ENCODE measurements at places on chromosomes 11 and 22. TPM values are rescaled to one million over a fixed set of nuclear protein-coding genes. Genes with fewer than 3 reads are reported as not detected.
A peak's percentile ranks its signal among the peaks of the same experiment; 100 is the strongest.

Gene HSPB2
- not detected for polyA plus RNA-seq

Gene INS
- not detected for polyA plus RNA-seq

- H3K4me1 ChIP-seq = no peaks in the 10 kb centered on the region
- no peak overlapping the region for H3K4me3 ChIP-seq
- DNase-seq = no peak
- no peaks in the 10 kb centered on the region for H3K36me3 ChIP-seq
- no peak overlapping the region for H3K27ac ChIP-seq
These were observed 9.6 kb upstream of the WNT11 start for GRCh38 chr11:76215941-76216340.

- H3K4me1 ChIP-seq = peaks cover 6% of the 10 kb centered on the region
- peak overlapping the region; percentile 58 for H3K27ac ChIP-seq
- DNase-seq = peak; percentile 25
These were observed 79.5 kb downstream of the TIMP3 start for GRCh38 chr22:32880893-32881596.

GRCh38 chr11:7057641-7058040 lies 31.2 kb upstream of the RBMXL2 start:
- no peaks in the 10 kb centered on the region for H3K36me3 ChIP-seq
- H3K4me3 ChIP-seq = no peak overlapping the region
- no peak overlapping the region for H3K27ac ChIP-seq
- DNase-seq = no peak

Gene GGT5
- not detected for polyA plus RNA-seq

Gene APOBEC3G
- 22.9 TPM for polyA plus RNA-seq

- no peaks in the 10 kb centered on the region for H3K4me1 ChIP-seq
- no peaks in the 10 kb centered on the region for H3K36me3 ChIP-seq
- no peak overlapping the region for H3K4me3 ChIP-seq
- no peak for DNase-seq
These were observed 178.7 kb downstream of the KIRREL3 start for GRCh38 chr11:126821827-126822226.

Gene OR52A5
- not detected for polyA plus RNA-seq

DNA sequence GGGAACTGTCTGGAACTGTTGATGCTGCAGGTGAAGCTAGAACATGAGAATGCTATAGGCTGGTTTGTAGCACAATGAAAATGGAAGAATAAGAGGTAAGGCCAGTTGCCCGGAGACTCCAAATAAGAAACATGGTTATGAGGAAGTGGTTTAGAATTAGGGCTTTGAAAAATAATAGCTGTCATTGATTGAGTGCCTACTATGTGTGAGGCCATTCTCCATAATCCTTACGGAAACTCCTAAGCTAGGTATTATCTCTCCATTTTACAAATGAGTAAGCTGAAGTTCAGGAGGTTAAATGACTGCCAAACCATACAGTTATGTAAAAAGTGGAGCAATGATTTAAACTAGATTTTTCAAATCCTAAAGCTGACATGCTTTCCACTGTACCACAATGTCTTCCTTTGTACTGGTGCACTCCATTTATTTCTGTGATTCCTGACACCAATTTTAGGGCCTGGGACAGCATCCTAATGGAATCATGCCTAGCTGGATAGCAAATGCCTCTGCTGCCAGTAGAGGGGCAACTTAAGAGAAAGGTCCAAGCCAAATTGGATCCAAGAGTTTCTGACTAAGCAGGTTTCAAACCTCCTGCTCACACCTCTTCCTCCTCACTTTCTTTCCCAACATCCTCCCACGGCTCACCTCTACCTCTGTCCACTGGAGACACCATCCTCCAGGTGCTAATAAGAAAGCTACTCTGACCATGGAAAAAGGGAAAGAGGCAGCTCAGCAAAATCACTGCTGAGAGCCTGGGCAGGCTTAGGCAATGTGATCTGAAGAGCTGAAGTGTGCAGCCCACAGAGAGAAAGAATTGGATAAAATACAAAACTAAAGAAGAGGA lies 46.9 kb upstream of the PICALM start:
- no peak overlapping the region for H3K27ac ChIP-seq
- H3K36me3 ChIP-seq = no peaks in the 10 kb centered on the region
- no peak overlapping the region for H3K4me3 ChIP-seq
- no peaks in the 10 kb centered on the region for H3K27me3 ChIP-seq

DNA sequence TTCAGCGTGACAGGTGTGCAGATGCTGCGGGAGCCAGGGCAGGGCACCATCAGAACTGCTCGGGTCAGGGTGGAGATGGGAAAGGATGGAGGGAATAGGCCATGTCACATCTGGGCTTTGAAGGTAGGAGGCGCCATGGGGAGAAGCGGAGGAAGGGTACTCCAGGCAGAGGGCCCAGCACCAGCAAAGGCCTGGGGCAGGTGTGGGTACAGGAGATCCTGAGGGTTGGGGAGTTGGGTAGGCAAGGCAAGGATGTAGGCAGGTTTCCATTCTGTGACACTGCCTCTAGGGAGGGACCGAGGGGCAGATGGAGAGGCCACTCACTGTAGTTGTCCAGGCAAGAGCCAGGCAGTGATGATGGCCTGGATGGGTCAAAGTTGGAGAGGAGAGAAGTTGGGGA lies 8.5 kb downstream of the EMID1 start:
- no peak overlapping the region for H3K27ac ChIP-seq
- no peak overlapping the region for H3K4me3 ChIP-seq
- H3K36me3 ChIP-seq = no peaks in the 10 kb centered on the region
- DNase-seq = no peak
- H3K27me3 ChIP-seq = no peaks in the 10 kb centered on the region

- H3K27ac ChIP-seq = no peak overlapping the region
- H3K4me1 ChIP-seq = peaks cover 9% of the 10 kb centered on the region
- H3K27me3 ChIP-seq = no peaks in the 10 kb centered on the region
- H3K36me3 ChIP-seq = no peaks in the 10 kb centered on the region
These were observed 36.6 kb upstream of the VPREB1 start for GRCh38 chr22:22207845-22208564.

GRCh38 chr11:64742889-64743590 lies 902 bp downstream of the RASGRP2 start:
- H3K27ac ChIP-seq = peak overlapping the region; percentile 97
- H3K4me3 ChIP-seq = peak overlapping the region; percentile 98

- DNase-seq = no peak
- no peaks in the 10 kb centered on the region for H3K36me3 ChIP-seq
- H3K4me1 ChIP-seq = no peaks in the 10 kb centered on the region
- H3K27ac ChIP-seq = no peak overlapping the region
These were observed 21.3 kb downstream of the SGSM1 start for GRCh38 chr22:24827296-24827695.

Gene SCGB1D1
- not detected for polyA plus RNA-seq

Gene TBX10
- polyA plus RNA-seq = not detected

- H3K4me3 ChIP-seq = no peak overlapping the region
- no peak overlapping the region for H3K27ac ChIP-seq
- H3K27me3 ChIP-seq = no peaks in the 10 kb centered on the region
- H3K4me1 ChIP-seq = no peaks in the 10 kb centered on the region
These were observed 638 bp upstream of the TENM4 start for GRCh38 chr11:79441461-79441875.

Gene TIMM10B
- polyA plus RNA-seq = 32.8 TPM

GRCh38 chr11:12109591-12110196 lies 696 bp upstream of the MICAL2 start:
- peak overlapping the region; percentile 6 for H3K27ac ChIP-seq
- DNase-seq = no peak
- peak overlapping the region; percentile 58 for H3K4me3 ChIP-seq
- no peaks in the 10 kb centered on the region for H3K27me3 ChIP-seq
- no peaks in the 10 kb centered on the region for H3K36me3 ChIP-seq

Gene LRRC56
- 0.35 TPM for polyA plus RNA-seq

DNA sequence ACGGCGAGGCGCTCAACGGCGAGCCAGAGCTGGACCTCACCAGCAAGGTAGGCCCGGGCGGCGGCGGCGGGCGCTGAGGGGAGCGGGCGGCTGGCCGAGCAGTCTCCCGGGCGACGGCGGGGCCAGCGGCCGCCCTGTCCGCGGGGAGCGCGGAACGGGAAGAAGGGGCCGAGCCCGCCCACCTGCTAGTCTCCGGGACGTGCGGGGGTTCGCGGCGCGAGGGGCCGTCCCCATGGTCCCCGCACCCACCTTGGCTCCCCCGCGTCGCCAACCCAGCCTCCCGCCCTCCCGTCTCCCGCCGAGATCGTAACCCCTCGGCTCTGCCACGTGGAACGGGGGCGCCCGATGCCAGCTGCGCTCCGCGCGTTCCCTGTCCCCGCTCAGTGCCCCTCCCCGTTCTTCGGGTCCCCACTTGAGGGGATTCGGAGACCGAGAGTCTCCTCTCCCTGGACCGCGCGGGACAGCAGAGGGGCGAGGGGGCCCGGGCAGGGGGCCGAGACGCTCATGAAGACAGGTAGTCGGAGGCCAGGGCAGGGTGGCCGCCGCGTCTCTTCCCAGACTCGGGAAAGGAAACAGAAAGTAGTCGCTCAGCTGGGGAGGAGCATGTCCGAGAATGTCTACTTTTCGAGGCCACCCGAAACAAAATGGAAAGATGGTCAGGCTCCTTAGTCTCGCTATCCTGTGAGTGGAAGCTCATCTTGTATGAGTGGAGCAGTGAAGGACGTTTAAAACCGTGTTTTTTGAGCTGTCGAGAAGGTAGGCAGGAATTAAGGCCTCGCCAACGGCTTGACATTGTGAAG lies 557 bp downstream of the GTPBP1 start:
- H3K4me1 ChIP-seq = peaks cover 42% of the 10 kb centered on the region
- H3K4me3 ChIP-seq = peak overlapping the region; percentile 80
- H3K36me3 ChIP-seq = peaks cover 21% of the 10 kb centered on the region
- H3K27me3 ChIP-seq = no peaks in the 10 kb centered on the region
- peak overlapping the region; percentile 90 for H3K27ac ChIP-seq
- DNase-seq = peak; percentile 59

DNA sequence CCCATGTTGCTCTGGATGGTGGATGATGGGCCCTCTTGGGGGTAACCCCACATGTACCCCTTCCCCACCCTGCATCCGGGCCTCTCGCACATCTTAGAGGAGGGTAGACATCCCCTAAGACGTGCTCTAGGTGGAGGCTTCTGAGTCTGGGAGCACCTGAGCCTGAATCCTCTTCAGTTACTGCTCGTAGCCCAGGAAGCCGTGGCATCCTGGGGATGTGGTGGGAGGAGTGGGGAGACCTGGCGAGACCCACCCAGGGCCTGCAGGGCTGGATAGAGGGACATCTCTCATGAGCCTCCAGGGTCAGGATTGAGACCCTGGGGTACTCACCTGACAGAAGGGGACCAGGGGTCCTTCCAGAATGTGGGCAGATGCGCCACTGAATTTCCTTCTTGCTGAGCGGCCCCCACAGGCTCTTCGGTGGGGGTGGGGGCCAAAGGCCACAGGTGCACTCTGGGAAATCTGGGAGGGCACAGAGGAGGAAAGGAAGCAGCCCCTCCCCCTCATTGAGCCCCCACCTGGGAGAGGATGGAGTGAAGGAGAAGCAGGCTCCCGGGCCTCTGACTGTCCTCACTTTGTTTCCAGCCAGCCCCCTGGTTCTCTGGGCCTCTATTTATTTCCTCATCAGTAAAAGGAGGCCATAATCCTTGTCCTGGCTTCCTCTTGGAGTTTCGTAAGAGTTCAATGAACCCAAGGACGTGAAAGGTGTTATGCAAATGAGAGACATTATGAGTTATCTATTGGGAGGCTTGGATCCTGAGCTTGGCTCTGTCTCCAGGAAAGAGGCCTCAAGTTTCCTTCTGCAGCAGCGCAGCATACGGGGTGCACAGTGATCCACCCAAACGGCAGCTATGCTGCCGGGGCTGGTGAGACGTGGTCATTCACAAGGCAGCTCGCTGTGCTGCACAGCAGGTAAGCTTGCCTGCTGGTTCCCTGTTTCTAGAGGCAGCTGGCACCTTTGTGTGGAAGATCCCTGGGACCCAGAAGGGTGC lies 31.2 kb downstream of the KCNJ4 start:
- H3K27me3 ChIP-seq = no peaks in the 10 kb centered on the region
- H3K4me1 ChIP-seq = no peaks in the 10 kb centered on the region
- no peaks in the 10 kb centered on the region for H3K36me3 ChIP-seq
- no peak overlapping the region for H3K27ac ChIP-seq
- DNase-seq = no peak
- no peak overlapping the region for H3K4me3 ChIP-seq

- H3K27ac ChIP-seq = peak overlapping the region; percentile 65
- peak overlapping the region; percentile 91 for H3K4me3 ChIP-seq
- H3K4me1 ChIP-seq = no peaks in the 10 kb centered on the region
- DNase-seq = no peak
- peaks cover 8% of the 10 kb centered on the region for H3K36me3 ChIP-seq
- H3K27me3 ChIP-seq = no peaks in the 10 kb centered on the region
These were observed 1.1 kb downstream of the MTMR2 start for GRCh38 chr11:95922536-95923438.

- no peak for DNase-seq
- H3K36me3 ChIP-seq = peaks cover 28% of the 10 kb centered on the region
- no peak overlapping the region for H3K27ac ChIP-seq
- H3K4me1 ChIP-seq = peaks cover 7% of the 10 kb centered on the region
These were observed 664 bp downstream of the PTGDR2 start for GRCh38 chr11:60854847-60855725.

- DNase-seq = no peak
- H3K36me3 ChIP-seq = no peaks in the 10 kb centered on the region
- H3K27me3 ChIP-seq = no peaks in the 10 kb centered on the region
- H3K27ac ChIP-seq = no peak overlapping the region
These were observed 8.6 kb downstream of the TSSC4 start for GRCh38 chr11:2409126-2409525.

DNA sequence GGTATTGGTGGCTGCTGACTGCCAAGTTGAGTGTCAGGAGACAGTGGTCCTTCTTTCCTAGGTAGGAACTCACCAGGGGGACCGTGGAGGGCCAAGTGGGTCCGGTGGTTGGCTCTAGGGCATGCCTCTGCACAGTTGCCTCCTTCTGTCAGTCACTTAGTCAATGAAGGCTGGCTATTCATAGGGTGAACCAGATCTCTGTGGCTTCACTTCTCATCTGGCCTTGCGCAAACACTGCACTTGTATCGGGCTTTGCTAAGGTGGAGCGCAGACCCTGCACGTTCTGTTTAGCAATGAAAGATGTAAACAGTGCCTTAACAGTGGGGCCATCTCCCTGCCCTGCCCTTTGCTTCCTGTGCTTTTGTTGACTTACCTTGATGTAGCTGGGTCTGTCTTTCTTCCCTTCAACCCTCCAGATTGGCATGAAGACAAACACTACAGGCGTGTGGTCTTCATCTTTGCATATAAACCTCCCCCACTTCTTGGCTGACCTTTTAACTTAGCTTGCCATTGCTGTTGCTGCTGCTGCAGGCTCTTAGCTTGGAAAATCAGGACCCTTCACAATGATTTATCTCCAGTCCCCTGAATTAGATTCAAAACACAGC lies 6.7 kb upstream of the SORL1-AS1 start:
- no peaks in the 10 kb centered on the region for H3K36me3 ChIP-seq
- H3K27ac ChIP-seq = peak overlapping the region; percentile 65
- peaks cover 87% of the 10 kb centered on the region for H3K4me1 ChIP-seq
- H3K4me3 ChIP-seq = peak overlapping the region; percentile 49

Gene UVRAG
- 12.3 TPM for polyA plus RNA-seq

All from naive thymus-derived CD4-positive, alpha-beta T cell (primary cell).